ENCODE measurements at places on chromosomes 11 and 22. TPM values are rescaled to one million over a fixed set of nuclear protein-coding genes. Genes with fewer than 3 reads are reported as not detected.

- no peak for DNase-seq
These were observed 62.0 kb upstream of the PTPRJ start for GRCh38 chr11:47918370-47918690.

- DNase-seq: no peak
These were observed 161.9 kb downstream of the INSC start for GRCh38 chr11:15276621-15277020.

Gene UPK3A
- total RNA-seq: not detected

Gene DTX4
- total RNA-seq: 0.05 TPM

DNA sequence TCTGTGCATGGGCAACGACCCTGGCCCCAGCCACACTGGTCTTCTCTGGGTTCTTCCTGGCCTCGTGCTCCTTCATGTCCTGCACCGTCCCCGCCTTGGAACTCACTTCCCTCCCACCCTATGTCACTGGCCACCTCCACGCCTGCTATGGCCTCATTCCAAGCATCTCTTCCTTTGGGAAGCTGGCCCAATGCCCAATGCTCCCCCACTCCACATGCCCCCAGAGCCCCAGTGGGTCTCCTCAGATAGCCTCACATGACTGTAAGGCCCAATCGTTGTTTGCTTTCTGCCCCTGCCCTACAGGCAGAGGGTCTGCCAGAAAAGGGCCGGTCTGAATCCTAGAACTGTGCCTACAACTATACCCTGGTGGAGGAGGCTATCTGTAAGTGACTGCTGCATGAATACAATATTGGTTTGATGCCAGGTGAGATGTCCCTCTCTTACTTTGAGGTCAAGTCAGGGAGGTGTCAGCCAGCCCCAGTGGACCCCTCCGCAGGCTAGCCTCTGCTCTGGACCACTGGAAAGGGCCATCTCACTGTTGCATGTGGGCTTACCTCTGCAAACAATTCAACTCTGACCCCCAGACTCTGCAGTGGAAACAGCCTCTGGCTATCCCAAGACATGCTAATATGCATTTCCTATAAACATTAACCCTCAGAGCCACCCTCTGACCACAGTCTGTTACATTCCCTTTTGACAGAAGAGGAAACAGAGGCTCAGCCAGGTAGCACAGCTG lies 2.1 kb upstream of the GNAZ start:
- no peak for DNase-seq

- DNase-seq: no peak
These were observed 6.2 kb downstream of the TUB start for GRCh38 chr11:8087185-8087584.

DNA sequence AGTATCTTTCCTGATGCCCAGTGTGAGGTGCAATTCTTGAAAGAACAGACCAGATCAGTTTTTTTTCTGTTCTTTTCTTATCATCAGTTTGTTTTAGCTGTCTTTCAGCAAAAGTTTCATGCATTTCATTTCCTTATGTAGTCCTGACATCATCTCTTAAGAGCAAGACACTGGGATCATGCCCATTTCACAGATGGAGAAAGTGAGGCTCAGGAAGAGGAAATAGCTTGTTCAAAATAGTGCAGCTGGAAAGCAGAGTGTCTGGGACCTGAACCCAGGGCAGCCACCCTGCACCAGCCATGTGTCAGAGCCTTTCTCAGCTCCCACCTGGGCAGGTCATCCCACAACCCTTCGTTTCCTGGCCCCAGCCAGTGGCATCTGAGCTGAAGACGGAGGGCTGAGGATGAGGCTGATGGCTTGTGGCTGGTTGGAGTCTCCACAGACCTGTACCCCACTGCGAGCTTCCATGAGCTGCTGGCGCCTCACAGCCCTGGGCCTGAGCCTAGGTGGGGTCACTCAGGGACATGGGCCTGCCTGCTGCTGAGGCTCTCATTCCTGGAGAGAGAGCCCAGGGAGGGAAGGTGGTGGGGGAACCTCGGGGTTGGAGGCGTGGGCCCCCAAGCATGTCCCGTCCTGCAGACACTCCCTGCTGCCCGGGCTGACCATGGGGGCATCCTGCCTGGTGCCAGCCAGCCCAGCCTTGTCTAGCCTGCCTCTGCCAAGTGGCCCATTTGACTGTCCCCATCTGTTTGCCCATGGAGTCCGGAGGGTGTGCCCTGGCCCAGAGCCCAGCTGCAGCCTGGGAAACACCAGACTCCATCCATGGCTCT lies 61.8 kb downstream of the SMIM38 start:
- no peak for DNase-seq

DNA sequence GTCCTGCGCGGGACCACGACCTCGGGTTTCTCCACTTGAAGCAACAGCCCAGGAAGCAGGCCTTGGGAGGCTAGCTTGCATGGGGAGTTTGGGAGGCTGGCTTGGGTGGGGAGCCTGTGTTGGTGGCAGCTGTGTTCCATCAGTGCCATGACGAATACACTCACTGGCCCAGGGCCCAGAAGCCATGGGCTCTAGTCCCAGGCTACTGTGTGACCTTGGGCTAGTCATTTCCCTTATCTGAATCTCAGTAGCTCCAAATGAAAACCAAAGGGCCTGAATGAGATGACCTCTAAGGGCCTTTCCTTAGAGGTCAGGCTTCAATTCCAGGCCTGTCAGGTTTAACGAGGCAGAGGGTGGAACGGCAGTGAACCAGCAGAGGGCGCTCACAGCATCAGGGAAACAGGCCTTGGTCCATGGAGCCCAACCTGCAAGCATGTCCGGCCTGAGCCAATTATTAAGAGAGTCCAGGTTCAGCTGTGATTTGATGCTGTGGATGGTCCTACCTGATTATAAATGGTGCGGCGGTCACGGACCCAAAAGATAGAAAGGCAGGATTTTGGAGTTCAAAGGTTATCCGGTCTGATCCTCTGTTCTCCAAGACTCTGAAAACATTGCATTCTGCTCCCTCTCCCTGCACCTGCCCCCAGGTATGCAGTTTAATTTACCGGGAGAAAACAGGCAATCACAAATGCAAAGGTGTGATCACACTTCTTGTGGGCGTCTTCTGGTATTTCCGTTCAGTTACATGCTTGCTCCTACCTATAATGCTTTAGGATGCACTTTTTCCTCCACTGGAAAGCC lies 15.9 kb downstream of the PTPN5 start:
- peak; percentile 40 for DNase-seq

Gene BEST1
- total RNA-seq: not detected

Gene KRTAP5-11
- not detected for total RNA-seq

Gene SLC22A25
- not detected for total RNA-seq

GRCh38 chr11:128868841-128869671 lies 2.0 kb upstream of the KCNJ1 start:
- no peak for DNase-seq

Gene MTFP1
- total RNA-seq: 72.9 TPM

Gene TMEM135
- total RNA-seq: 28.8 TPM

Gene CFAP68
- total RNA-seq: 17.7 TPM

DNA sequence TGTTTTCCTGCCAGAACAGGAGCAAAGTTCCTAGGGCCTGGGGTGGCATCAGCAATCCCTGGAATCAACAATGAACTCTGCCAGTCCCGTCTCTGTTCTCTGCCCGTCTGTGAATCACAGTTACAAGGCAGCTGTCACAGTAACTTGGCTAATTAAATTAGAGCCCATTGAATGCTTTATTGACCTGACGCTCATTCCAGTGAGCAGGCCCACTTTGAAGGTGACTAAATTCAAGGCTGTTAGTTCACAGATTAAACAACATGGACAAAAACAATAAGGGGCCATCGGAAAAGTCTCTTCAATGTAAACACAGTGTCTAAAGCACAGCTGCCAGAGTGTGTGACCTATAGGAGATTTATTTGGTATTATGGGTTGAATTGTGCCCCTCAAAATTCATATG lies 17.7 kb upstream of the TMPRSS5 start:
- DNase-seq: no peak

Gene PRODH
- 1.0 TPM for total RNA-seq

Gene C11orf58
- 152 TPM for total RNA-seq

DNA sequence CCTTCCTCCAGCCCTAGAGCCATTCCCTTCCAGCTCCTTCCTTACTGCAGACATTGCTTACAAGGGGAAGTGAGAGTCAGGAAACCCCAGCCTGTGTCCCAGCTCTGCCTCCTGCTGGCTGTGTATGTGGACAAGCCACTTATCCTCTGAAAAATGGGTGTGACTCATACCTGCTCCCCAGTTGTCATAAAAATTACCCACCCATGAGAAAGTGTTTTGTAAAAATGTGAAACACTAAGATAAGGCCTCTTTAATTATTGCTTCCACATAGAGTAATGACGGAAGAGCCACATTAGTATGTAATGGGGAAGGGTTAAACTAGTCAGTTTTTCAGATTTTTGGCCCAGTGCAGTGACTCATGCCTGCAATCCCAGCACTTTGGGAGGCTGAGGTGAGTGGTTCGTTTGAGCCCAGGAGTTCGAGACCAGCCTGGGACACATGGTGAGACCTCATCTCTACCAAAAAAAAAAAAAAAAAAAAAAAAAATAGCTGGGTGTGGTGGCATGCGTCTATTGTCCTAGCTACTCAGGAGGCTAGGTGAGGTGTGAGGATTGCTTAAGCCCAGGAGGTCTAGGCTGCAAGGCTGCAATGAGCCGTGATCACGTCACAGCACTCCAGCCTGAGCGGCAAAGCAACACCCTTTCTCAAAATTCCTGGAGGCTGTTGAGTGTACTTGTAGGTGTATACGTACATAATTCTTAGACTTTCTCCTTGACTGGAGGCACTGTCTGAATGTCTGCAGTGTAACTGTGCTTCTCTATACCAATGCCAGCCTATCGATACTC lies 84.9 kb downstream of the CTTN start:
- DNase-seq: no peak

GRCh38 chr11:108584973-108585372 lies 8.6 kb downstream of the EXPH5 start:
- no peak for DNase-seq

DNA sequence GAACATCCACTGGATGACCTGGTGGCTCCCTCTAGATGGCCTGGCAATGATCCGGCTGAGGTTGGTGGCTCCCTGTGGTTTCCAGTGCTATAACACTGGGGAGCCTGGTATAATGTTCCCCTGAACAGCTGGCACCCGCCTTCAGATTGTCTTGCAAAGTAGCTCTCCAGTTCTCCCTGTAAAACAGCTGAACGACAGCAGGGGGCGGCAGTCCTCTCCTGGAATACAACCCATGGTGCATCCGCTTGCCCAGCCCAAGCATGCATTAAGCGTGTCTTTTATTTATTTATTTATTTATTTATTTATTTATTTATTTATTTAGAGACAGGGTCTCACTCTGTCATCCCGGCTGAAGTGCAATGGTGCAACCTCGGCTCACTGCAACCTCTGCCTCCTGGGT lies 258.9 kb downstream of the BUD13 start:
- no peak for DNase-seq

DNA sequence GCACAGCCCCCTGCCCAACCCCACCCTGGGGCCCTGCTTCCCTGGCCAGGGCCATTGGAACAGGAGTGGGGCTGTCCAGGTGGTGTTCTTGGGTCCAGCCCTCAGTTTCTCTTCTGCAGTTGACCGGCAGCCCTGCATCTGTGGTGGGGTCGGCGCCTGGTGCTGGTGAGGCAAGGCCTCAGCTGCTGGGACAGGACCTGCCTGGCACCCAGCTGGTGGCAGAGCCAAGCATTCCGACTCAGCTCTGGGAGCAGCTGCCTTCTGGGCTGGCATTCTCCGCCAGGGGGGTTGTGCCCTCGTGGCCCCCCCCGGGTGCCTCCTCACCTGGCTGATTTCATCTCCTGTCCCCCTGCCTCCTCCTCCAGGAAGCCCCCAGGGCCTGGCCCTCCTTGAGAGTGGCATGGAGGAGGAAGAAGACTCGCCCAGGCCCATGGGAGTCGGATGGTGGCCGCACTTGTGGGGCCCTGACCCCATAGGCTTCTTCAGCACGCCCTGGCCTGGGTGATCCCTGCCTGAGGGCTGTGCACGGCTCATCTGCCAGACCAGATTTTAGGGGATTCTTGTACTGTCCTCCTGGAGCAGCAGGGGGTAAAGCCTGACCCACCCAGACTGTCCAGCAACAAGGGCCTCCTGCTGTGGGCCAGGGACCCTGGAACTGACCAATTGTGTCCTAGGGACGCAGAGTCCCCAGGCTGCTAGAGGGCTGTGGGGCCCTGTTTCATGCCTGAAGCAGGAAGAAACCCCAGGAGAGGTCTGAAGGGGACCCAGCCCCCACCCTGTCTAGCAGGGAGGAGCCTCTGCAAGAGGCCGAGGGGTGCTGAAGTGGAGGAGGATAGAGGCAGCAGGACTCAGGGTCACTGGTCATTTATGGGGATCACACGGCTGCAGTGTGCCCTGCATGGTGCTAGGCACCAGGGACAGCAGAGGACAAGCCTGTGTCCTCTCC lies 11.6 kb downstream of the CD81 start:
- DNase-seq: no peak

Data from activated T-helper 1 cell treated with anti-CD3 and anti-CD28 coated beads, Interleukin-12 subunit alpha, Interleukin-12 subunit beta, Interleukin-2, Interleukin-4 antibody, amounts not matched to agents 30 ng/mL and 10 ng/mL and 1 ng/mL, durations not matched to agents 14 hours and 24 hours and 36 hours (primary cell).